Stimulated activated CD8-positive, alpha-beta memory T cell treated with anti-CD3 and anti-CD28 coated beads, Interleukin-15, amount 100 ng/mL, for 48 hours (primary cell): ENCODE measurements at places on chromosomes 13 and 19.

GRCh38 chr13:78020861-78021260 is 102.2 kb upstream of the EDNRB start:
- DNase-seq, result no peak

- no peak for DNase-seq
These were observed 21.4 kb downstream of the ARID3A start for GRCh38 chr19:947090-947706.

- DNase-seq, result no peak
These were observed 1.0 kb upstream of the ETFB start for GRCh38 chr19:51367255-51367564.

DNA sequence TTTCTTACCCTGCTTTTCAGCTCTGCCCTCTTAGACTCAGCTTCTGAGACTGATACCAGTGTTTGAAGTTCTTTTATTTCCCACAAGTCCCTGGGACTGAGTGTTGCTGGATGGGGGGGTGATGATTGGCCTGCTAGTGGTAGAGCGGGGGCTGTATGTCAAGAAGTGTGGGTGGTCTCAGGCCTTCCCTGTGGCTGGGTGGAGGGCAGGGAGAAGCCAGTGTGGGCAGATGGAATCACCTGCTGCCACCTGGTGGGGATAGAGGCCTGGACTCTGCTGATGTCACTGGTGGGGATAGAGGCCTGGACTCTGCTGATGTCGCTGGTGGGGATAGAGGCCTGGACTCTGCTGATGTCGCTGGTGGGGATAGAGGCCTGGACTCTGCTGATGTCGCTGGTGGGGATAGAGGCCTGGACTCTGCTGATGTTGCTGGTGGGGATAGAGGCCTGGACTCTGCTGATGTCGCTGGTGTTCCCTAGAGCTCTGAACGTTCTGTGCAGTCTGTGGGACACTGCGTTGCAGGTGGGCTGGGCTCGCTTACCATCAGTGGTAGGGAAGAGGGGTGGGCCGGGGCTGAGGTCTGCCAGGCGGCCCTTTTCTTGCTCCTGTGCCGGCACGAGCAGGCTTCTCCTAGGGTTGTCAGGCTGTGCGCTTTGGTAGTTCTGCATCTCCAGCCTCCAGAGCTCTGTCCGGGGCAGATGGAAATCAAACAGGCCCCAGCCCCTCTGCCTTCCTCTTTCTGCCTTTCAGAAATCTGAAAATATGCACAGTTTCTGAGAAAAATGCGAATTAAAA is 101.3 kb downstream of the ARHGEF7 start:
- DNase-seq, result peak; percentile 14

DNA sequence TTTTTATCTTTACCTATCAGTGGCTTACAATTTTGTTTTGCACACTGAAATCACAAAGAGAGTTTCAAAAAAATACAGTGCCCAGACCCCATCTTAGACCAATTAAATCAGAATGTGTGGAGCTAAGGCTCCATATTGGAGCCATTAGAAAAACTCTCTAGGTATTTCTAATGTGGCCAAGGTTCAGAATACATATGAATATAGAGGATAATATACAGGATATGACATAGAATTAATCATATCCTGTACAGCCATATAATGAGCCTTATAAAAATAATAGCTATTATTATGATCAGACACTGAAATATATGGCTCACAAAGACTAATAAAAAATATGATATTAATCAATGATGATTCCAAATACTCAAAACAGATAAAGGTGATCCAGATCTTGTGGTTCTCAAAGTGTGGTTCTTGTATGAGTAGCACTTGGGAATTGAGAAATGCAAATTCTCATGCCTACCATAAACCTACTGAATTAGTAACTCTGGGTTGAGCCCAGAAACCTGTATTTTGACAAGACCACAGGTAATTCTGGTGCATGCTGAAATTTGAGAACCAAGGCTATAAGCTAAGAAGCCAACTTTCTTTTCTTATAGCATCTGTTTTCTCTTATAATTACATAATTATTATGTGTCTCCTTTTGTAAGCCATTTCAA is 408.0 kb downstream of the DIAPH3 start:
- DNase-seq, result no peak

GRCh38 chr13:30692113-30692512 is 43.2 kb upstream of the ALOX5AP start:
- no peak for DNase-seq

- no peak for DNase-seq
These were observed 8.4 kb downstream of the PNMA8B start for GRCh38 chr19:46487178-46487801.

- no peak for DNase-seq
These were observed 1.1 kb upstream of the ONECUT3 start for GRCh38 chr19:1752009-1752756.
